Endothelial cell of umbilical vein (primary cell): ENCODE measurements at places on chromosomes 1 and 21. TPM values are rescaled to one million over a fixed set of nuclear protein-coding genes. Genes with fewer than 3 reads are reported as not detected.

GRCh38 chr1:234386122-234386521 lies 12.9 kb downstream of the COA6 start:
- DNase-seq, result no peak

- DNase-seq, result no peak
These were observed 26.0 kb downstream of the SETD4 start for GRCh38 chr21:36034211-36034913.

The ROR1 gene
- 3.5 and 10.9 TPM in 2 replicates for total RNA-seq

The ALPL gene
- total RNA-seq, result 0.30 and 0.38 TPM in 2 replicates

The MASP2 gene
- total RNA-seq, result 0.53 and 0.92 TPM in 2 replicates

The KLHL20 gene
- total RNA-seq, result 23.8 and 26.9 TPM in 2 replicates

DNA sequence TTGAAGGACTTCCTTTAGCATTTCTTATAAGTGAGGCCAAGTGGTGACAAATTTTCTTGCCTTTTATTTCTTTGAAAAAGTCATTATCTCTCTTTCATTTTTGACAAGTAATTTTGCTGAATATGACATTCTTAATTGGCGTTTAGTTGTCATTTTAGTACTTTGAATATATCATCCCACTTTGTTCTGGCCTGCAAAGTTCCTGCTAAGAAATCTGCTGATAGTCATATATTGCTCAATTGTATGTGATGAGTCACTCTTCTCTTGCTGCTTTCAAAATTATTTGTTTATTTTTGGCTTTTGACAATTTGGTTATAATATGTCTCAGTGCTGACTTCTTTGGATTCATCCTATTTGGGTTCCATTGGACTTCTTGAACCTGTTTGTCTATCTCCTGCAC lies 312.6 kb downstream of the DUSP10 start:
- DNase-seq, result no peak

DNA sequence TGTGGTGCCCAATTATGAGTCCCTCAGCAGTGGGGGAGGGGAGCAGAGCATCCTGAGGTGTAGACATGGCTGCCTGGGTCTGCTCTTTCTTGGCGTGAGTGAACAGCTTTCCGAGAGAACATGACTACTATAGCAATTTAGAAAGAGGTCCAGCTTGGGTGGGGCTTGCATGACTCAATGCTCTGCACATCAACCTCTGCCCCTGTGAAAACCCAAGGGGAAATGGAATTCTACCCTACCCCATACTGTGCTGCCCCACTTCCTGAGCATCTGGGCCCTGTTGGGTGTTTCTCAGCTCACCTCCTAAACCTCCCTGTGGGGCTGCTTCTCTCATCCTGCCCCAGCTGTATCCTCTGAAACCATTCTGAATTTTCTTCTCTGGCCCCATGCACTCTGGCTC lies 8.2 kb upstream of the AZIN2 start:
- no peak for DNase-seq

The HAPLN2 gene
- total RNA-seq, result not detected in 2 replicates

- peak; percentile 29 for DNase-seq
These were observed 2.4 kb upstream of the USP33 start for GRCh38 chr1:77762072-77762476.

- DNase-seq, result peak; percentile 24
These were observed 3.9 kb upstream of the OLFML3 start for GRCh38 chr1:113975211-113975895.

The EDARADD gene
- total RNA-seq, result not detected in 2 replicates
